ENCODE measurements at places on chromosomes 1 and 21.

GRCh38 chr1:27519331-27520258, 29.6 kb upstream of the WASF2 start:
- DNase-seq = peak; percentile 67

- no peak for DNase-seq
Observed at GRCh38 chr1:21903638-21904453, 33.3 kb downstream of the HSPG2 start.

GRCh38 chr1:90926971-90927370, 94.9 kb downstream of the ZNF644 start:
- no peak for DNase-seq

DNA sequence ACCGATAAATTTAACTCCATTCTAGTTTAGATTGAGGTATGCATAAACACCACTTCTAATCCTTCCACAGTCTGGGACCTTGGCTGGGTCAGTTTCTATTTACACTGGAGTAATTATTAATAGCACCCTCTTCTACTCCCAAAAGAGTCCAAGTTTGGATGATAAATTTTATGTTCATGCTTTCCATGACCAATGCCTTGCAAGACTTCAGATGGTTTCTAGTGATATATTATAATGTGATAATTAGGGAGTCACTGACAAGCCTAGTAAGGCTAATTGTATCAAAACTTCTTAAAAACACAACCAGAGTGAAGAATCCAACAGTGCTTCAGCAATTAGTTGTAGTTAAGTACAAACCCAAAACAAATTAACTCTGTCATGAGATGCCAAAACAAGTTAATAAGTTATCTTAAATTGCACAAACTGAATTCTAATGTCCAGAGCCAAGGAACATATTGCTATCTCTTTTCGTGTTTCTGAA, 489.6 kb downstream of the TTLL7 start:
- DNase-seq = peak; percentile 68

DNA sequence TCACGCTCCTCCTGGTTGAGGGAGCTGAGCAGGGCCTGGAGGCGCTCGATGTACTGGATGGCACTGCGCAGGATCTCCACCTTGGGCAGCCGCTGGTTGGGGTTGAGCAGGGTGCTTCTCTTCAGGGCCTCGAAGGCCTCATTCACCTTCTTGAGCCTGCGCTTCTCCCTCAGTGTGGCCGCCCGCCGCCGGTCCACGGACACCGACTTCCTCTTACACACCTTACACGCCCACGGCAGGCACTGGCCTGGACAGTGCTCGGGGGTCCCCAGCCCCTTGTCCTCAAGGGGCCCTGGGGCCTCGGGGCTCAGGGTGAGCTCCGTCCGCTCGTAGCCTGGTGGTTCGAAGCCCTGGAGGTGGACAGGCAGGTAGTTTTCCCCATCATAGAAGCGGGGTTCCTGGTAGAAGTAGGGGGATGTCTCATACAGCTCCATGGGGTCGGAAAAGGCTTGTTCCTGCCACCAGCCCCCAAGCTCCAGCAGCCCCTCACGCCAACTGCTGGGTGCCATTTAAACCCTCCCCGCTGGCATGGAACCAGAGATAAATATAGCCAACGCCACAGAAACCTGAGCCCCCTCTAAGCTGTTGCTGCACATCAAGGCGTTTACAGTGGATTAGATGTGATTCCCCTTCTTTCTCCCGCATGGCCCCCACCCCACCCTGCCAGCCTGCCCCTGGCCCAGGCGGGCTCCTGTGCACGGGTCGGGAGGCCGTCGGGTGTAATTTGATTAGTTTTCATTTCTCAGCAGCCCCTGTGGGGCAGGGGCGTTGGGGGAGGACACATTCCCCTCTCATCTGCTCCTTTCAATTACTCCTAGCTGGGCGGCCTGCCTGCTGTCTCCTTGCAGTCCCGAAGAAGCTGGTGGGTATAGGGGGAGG, at the start of gene MYOG:
Gene MYOG, minus strand, starts transcription at position 485 of the 879 bp plus-strand sequence. Its CDS starts 51 bp downstream, at position 434.
- no peak for DNase-seq

GRCh38 chr1:1069711-1070676, 4.1 kb downstream of the RNF223 start:
- peak; percentile 21 for DNase-seq

DNA sequence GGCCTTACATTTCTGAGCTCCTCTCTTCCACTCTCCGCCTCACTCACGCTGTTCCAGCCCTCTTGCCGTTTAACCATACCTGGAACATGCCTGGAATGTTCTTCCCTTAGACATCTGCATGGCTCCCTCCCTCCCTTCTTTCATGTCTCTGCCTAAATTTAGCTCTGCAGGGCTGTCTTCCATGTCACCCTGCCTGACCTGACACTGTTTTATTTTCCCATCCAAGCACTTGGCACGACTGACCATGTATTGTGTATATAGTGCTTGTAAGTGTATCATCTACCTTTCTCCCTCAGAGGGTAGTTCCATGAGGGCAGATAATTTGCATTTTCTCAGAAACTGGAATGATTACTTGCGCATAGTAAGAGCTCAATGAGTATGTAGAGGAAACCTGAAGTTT, 47.3 kb downstream of the ST6GALNAC3 start:
- DNase-seq = no peak

- DNase-seq = no peak
Observed at GRCh38 chr1:3393024-3393986, 61.2 kb upstream of the ARHGEF16 start.

- peak; percentile 94 for DNase-seq
Observed at GRCh38 chr1:8540261-8540941, 222.5 kb downstream of the SLC45A1 start.

DNA sequence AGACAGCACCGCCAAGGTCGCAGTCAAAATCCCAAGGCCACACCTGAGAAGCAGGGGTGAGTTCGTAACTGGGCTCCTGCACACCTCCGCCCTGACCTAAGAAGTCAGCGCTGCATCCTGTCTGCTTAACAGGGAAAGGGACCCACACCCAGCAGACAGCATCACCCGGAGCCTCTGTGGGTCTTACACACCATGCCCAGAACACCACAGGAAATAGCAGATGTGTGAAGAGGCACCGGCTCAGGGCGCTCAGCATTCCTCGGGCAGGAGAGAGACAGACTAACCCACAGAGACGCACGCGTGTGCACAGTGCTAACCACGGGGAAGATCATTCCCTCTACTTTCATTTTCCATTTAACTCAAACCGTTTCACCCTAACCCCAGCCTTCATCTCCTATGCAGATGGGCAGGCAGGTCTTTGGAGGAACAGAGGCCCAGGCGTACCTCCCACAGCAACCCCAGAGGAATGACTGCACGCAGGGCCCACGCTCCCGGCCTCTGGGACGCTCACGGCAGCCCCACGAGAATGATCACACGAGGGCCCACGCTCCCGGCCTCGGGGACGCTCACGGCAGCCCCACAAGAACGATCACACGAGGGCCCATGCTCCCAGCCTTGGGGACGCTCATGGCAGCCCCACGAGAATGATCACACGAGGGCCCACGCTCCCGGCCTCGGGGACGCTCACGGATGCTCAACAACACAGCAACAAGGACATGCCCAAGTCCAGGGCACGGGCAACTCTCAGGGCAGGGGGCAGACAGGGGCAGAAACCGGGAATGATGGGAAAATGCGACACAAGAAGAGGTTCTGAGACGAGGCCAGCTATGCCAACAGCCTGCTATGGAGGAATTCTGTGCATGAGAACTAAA, 20.9 kb downstream of the POFUT2 start:
- DNase-seq = no peak

DNA sequence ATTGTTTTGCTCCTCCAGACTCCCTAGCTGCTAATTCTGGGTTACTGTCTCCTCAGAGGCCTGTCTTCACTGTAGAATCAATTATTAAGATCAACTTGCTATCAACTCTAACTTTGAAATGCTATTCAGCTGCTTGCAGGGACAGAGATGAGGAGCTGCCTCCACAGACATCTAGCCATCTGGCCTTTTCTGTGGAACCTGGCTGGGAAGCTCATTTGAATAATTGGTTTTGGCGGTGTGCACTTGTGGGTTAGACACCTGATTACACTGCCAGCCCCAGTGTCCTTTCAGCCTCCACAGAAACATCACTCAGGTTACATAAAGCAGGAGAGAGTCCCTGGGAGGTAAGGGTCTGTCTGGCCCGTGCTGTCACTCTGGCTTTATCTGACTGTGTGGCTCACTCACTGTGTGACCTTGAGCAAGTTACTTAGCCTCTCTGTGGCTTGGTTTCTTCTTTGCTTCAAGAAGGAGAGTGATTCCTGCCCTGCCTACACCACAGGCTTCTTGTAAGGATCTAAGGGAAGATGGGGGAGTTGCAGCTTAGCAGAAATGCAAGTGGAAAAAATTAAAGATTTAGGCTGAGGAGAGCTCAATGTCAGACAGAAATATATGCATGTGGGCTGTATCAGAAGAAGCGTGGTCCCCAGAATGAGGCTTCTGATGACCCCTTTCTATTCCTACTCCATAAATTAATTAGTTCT, 131.6 kb downstream of the BEND5 start:
- DNase-seq = no peak

DNA sequence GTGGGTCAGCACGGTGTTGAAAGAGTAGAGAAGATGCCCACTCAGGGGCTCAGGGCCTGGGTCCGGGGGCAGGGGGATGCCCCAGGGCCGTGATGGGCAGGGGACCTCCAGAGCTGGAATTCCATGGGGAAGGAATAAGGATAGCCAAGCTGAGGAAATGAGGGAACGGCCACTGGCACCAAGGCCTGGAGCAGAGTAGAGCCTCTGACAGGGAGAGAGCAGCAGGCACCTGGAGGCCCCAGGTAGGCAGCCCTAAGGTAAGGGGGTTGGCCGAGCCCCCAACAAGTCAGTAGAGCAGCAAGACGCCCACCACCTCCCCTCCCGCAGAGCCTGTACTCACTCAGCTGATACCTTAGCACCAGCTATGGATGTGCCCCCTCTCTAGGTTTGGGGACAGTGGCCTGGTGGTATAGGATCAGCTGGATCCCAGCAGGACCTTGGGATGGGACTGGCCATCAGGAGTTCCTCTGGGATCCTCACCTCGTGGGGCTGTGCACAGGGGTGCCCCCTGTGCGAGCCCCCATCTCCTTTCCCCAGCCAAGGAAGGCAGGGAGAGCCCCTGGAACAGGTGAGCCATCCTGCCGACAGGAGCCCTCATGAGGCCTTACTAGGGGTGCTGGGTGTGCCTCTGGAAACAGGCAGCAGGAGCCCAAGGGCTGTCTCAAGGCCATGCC, 21.0 kb upstream of the ARF1 start:
- DNase-seq = no peak

- no peak for DNase-seq
Observed at GRCh38 chr1:27285274-27285660, 36.7 kb upstream of the TMEM222 start.

GRCh38 chr1:155130272-155131006, 2.8 kb downstream of the EFNA1 start:
- no peak for DNase-seq

GRCh38 chr1:8212580-8213031, 105.3 kb upstream of the SLC45A1 start:
- DNase-seq = no peak

DNA sequence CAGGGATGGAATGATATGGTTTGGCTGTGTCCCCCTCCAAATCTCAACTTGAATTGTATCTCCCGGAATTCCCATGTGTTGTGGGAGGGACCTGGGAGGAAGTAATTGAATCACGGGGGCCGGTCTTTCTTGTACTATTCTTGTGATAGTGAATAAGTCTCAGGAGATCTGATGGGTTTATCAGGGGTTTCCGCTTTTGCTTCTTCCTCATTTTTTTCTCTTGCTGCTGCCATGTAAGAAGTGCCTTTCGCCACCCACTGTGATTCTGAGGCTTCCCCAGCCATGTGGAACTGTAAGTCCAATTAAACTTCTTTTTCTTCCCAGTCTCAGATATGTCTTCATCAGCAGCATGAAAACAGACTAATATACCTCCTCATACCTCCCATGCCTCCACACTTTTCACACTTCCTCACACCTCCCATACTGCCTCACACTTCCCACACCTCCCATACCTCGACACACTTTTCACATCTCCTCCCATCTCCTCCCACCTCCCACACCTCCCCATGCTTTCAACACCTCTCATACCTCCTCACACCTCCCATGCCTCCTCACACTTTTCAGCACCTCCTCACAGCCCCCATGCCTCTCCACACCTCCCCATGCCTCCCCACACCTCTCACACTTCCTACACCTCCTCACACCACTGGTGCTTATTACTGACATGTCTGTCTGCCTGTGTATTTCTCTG, 21.3 kb downstream of the GPR137B start:
- DNase-seq = no peak

DNA sequence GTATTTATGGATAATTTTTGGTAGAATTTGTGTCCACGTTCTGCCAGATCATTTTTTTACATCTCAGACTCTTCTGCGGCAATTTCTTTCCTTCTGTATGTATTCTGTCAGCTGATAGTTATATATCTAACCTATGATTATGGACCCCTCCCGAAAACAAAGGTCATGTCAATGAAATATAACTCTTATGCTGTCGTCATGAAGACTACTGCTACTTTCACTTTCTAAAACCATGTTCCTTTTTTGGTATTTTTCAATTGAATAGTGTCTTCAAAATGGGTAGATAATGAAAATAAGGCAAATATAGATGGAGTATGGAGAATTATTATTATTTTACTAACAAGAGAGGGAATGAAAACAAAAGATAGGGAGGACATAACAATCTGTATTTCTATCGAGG, 3.2 kb downstream of the ANGPTL1 start:
- no peak for DNase-seq

DNA sequence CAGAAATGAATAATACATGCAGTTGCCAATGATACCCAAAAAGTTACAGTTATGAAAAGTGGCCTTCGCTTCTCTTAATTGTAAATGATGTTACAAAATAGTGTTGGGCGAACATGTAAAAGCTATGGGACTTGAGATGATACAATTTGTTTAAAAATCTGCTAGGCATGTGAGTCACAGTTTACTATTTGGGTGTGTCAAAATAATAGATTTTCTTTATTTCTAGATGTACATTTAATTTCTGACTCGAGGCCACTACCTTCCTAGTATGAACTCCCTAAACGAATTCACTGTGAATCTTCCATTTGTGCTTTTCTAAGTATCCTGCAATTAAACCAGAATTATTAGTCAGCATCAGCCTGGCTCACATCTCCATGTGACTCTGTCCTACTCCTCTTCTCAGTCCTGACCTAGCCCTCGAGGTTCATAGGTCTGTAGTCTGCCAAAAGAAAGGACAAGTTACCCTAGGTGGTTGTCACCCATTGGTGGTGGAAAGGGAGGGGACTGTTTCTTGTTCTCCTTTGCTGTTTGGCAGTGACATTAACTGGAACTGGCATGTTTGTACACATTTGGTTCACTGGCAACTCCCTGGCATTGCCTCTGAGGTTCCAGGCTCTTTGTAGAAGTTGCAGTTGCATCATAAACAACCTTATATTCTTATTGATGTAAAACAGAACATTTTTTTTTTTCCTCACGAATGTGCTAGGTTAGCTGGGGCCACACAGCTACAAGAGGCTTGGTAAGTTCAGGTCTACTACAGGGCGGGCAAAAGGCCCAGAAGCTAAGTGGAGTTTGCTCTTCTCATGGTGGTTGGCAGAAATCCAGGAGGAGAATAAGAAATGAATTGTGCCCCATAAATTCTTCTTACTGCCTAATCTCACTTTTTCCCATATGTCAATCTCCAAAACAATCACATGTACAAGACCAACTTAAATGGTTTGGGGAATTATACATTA, 746.5 kb upstream of the ADAMTS5 start:
- no peak for DNase-seq

- peak; percentile 85 for DNase-seq
Observed at GRCh38 chr1:43206600-43207228, 34.6 kb downstream of the CFAP57 start.

- no peak for DNase-seq
Observed at GRCh38 chr1:246318036-246318359, 189.1 kb downstream of the SMYD3 start.
